ENCODE measurements at places on chromosomes 16 and 17.

- no peak for DNase-seq
Measured at GRCh38 chr16:10685709-10686108, 9.0 kb downstream of the TEKT5 start.

DNA sequence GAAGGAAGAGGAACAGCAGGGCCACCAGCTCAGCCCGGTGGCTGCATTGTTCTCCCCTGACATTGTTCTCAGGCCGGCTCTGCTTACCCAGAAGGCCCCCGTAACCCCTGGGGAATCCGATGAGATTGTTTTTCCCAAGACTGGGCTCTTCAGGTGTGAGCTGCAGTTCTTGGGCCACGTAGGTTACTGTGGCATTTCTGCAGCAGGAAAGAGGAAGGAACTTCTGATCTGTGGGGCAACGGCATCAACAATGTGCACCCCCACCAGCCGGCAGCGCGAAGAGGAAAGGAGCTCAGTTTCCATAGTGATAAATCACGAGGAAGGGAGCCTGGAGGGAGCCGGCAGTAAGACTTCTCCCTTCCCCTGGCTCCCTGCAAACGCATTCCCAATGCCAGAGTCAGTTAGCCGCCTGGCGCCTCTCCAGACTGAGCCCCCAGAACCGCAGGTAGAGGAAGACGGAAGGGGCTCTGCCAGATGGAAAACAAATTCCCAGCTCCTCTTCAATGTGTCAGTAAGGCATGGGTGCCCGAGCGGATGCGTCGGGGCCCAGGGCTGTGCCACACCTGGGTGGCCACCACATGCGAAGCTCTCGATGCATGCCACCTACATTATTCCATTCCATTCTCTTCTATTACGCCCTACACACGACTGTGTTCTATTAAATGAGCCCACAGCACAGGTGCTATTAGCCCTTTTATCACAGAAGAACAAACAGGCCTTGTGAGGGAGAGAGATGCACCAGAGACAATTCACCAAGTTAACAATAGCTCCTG, 21.5 kb upstream of the PECAM1 start:
- peak; percentile 25 for DNase-seq

DNA sequence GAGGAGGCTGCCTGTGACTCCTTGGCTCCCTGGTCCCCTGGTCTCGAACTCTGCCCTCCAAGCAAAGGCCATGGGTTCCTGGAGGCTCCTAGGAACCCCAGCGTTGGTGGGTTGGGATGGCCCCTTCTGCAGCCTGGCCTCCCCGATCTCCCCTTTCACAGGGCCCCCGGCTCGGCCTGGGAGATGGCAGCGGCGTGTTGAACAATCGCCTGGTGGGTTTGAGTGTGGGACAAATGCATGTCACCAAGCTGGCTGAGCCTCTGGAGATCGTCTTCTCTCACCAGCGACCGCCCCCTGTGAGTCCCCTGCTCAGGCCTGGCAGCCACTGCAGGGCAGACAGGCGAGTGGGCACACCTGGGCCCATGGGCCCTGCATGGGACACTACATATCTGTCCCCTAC, 10.9 kb downstream of the ADGRG3 start:
- DNase-seq = no peak

DNA sequence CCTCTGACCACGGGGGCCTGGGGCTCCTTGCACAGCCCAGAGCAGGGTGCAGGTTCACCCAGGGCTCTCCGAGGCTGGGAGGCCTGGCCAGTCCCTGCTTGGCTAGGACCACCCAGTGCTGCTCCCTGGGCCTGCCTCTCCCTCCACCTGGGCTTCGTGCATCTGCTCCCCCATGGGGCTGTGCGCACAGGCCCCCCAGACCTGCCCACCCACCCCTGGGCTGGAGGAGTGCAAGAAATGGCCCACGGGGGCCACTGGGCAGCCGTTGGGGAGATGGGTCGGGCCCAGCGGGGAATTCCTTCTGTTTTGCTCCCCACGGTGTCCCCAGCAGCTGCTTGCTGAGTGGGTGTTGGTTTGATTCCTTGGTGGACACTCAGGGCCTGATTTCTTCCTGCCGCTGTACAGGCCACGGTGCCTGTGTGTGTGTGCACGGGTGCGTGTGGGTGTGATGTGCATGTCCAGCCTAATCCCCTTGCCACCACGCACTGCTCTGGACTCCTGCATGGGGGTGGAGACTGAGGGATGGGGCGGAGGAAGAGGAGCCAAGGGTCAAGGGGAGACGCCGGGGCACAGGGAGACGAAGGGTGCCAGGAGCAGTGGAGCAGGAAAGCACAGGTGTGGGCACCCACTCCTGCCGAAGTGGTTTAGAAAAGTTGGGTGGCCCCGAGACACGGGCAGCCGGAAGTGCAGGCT, 8.5 kb downstream of the PRSS27 start:
- DNase-seq = no peak

- no peak for DNase-seq
Measured at GRCh38 chr17:14317383-14317782, 16.5 kb downstream of the HS3ST3B1 start.

DNA sequence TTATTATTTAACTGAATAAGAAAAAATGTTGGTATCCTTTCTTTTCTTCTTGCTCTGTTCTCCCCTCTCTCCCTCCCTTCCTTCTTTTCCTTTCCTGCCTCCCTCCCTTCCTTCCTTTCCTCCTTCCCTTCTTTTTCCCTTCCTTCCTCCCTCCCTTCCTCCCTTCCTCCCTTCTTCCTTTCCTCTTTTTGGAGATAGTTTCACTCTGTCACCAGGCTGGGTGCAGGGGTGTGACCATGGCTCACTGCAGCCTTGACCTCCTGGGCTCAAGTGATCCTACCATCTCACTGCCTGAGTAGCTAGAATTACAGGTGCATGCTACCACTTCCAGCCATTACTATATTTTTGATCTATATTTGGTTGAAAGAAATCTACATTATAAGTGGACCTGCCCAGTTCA, 5.7 kb upstream of the RUSF1 start:
- DNase-seq = no peak

DNA sequence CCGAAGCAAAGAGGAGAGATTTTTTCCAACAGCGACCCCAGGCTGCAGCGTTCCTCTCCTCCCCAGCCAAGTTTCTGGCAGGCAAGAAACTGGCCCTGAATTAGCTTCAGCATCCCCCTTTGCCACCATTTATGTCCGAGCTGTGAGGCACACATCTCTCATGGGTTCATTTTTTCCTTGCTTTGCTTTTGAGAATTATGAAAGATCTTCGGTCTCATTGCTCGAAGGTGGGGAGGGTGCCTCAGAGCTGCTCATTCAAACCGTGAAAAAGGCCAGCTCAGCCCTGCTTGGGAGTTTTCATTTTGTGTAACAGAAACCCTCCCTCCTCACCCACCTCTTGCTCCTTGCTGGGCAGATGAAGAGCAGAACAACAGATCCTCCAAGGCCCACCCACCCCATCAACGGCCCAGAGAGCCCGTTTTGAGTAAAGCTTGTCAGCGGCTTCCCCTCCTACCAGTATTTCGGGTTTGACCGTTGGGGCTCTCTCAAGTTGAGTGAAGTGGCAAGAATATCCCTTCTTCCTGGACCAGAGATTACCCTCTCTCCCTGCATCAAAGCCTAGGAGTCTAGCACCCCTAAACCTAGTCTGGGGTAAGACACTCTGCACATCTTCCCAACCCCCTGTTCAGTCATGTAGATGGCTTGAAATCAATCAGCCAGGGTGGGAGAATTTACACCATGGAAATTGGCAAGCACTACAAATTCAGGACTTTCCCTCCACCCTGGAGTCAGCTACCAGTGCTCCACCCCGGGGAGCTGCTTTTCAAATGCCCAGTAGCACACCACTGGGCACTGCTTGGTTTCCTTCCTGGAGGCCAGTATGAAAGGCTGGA, 1.8 kb downstream of the CCR7 start:
- DNase-seq = no peak

DNA sequence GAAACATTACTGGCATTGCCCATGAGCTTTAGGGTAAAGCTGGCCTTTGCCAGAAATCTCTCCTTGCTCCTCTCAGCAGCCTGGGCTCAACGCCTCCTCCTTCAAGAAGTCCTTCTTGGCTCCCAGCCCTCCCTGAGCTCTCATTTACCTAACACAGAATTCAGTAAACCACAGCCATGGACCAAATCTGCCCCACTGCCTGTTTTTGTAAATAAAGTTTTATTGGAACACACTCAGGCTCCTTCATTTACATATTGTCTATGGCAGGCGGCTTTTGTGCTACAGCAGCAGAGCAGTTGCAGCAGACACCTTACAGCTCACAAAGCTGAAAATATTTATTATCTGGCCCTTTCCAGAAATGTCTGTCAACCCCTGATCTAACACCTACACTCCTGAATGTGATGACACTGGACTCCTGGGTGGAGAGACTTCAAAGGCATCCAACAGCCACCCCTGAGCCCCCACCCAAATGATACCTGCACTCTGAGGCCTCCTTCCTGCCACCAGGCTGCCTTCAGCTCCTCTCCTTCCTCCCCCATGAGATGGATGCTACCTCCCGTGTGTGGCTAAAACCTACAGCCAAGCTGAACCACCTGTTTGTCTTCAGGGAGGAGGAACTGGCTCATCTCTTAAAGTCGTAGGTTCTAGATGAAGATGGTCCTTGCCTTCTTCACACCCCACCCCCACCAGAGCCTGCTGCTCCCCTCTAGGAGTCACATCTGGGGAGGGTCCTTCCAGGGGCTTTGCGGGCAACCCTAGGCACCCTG, 41.6 kb downstream of the PIMREG start:
- DNase-seq = no peak

- DNase-seq = no peak
Measured at GRCh38 chr17:33056399-33057146, 64.9 kb downstream of the SPACA3 start.

GRCh38 chr16:817001-817906, 16.7 kb upstream of the GNG13 start:
- DNase-seq = no peak

- DNase-seq = no peak
Measured at GRCh38 chr17:3535253-3535995, 22.2 kb downstream of the TRPV3 start.

GRCh38 chr16:14132696-14133048, 61.6 kb downstream of the MRTFB start:
- no peak for DNase-seq

- DNase-seq = no peak
Measured at GRCh38 chr17:29625037-29625750, 2.5 kb upstream of the CORO6 start.

- no peak for DNase-seq
Measured at GRCh38 chr16:66429290-66429962, 2.3 kb downstream of the BEAN1 start.
